ENCODE measurements at places on chromosomes 12 and 14.

DNA sequence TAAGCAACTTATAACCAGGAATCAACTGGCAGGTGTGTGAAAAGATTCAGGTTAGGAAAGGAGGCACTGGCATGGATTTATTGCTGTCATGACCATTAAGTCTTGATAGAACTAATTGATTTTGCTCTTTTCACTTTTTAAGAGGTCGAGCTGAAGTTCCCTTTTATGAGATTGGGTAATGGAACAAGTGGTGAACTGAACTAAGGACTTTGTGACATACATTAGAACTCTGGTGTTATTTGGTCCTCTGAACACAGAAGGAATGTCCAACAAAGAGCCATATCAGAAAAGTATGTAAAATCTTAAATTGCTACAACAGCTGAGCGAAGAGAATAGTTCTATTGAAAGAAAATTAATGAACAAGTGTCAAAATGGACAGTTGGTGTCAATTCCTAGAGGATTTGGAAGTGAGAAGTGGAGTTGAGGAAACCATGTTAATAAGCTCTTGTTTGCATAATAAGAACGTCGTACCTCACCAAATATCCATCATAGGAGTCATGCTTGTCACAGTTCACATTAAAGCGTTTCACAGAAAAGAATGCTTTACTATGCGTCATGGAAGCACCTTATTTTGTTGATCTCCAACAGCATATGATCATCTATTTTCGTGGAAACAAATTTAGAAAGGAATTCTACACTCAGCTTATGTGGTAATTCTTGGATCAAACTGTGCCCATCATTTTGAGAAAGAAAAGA lies 8.4 kb upstream of the MYF6 start:
- no peak for DNase-seq

- no peak for DNase-seq
These were observed 631.1 kb upstream of the TMEM132C start for GRCh38 chr12:127635838-127636237.

DNA sequence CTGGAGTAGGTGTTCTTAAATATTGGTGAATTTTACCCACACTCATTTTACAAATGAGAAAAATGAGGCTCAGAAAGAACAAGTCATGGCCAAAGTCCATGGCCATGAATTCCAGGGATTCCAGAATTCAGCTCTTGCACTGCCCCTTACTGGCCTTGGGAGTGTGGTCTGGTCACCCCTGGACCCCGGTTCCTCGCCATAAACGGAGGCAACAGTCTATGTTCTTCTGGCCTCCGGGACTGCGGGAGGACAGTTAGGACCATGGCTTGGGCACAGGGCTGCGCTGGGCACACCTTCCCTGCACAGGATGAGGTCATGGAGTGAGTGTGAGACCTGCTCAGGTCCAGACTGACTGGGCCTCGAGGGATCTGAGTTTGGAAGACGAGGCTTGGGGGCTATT lies 6.9 kb downstream of the CCDC197 start:
- no peak for DNase-seq

- DNase-seq: no peak
These were observed 240.2 kb downstream of the PAX9 start for GRCh38 chr14:36901861-36902260.

DNA sequence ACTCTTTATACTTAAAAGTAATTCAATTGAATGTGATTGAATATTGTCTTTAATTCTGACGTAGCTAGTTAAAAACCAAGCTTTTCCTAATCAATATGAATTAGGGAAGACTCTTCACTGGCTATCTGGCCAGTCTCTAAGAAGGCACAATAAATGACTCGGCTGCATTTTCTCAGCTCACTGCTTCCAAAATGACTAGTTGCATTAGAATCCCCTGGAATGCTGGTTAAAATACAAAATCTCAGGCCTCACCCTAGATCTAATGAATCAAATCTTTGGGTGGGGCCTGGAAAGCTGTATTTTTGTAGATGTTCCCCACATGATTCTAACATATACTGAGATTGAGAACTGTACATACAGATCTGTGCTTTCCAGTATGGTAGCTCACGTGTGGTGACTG lies 242.1 kb downstream of the CHST11 start:
- no peak for DNase-seq

DNA sequence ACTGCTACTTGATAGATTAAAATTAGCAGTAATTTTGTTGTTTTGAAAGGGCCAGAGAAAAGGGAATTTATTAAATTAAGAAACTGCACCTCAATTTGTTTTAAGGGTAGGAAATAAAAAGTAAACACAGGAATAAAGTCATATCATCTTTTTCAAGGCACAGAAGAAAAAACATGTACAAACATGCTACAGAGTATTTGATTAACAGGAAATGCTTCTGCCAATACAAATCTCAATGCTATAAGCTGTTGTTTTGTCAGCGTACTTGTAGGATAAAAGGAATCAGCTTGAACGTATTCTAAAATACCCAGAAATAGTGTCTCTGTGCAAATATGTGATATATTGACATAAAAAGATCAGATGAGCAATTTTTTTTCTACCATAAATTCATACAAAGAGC lies 474.0 kb upstream of the MGAT4C start:
- DNase-seq: no peak

- DNase-seq: no peak
These were observed 798.0 kb upstream of the MGAT4C start for GRCh38 chr12:87054226-87054625.

- peak; percentile 67 for DNase-seq
These were observed at the start of gene HIP1R for GRCh38 chr12:122834921-122835749. Gene HIP1R, plus strand, starts transcription at chr12:122835457. Its CDS starts 94 bp downstream, at chr12:122835551.

DNA sequence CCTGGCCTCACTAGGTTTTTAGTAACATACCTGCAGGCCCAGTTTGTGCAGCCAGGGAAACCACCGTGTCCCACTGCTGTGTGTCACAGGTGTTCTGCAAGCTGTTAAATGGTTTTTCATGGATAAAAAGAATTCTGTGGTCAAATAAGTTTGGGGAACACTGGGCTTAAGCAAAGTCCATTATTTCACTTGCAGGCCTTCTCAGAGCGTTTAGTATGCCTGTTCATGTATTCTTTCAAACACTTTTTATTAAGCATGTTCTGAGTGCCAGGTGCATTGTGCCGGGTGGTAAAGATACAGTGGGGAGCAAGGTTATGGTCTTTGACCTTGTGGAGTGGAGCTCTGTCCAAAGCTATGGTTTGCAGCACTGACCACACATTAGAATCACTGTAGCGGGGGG lies 7.4 kb downstream of the RNFT2 start:
- DNase-seq: no peak

- DNase-seq: no peak
These were observed 69.0 kb downstream of the ZFP36L1 start for GRCh38 chr14:68723808-68724268.

GRCh38 chr12:52798671-52799504 lies 3.0 kb upstream of the KRT3 start:
- no peak for DNase-seq

- DNase-seq: no peak
These were observed 1.4 kb upstream of the CCDC88C start for GRCh38 chr14:91419044-91419397.

DNA sequence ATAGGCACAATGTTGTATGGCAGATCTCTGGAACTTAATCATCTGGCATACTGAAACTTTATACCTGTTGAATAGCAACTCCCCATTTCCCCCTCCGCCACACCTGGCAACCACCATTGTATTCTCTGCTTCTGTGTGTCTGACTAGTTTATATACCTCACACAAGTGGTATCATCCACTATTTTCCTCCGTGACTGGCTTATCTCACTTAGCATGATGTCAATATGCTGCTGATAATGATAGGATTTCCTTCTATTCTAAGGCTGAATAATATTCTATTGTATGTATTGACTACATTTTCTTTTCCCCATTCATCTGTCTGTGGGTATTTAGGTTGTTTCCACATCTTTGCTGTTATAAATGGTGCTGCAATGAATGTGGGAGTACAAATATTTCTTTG lies 21.5 kb downstream of the BRMS1L start:
- no peak for DNase-seq

- no peak for DNase-seq
These were observed at the start of gene PDZRN4 for GRCh38 chr12:41188058-41188840. Gene PDZRN4, plus strand, starts transcription at chr12:41188320.

DNA sequence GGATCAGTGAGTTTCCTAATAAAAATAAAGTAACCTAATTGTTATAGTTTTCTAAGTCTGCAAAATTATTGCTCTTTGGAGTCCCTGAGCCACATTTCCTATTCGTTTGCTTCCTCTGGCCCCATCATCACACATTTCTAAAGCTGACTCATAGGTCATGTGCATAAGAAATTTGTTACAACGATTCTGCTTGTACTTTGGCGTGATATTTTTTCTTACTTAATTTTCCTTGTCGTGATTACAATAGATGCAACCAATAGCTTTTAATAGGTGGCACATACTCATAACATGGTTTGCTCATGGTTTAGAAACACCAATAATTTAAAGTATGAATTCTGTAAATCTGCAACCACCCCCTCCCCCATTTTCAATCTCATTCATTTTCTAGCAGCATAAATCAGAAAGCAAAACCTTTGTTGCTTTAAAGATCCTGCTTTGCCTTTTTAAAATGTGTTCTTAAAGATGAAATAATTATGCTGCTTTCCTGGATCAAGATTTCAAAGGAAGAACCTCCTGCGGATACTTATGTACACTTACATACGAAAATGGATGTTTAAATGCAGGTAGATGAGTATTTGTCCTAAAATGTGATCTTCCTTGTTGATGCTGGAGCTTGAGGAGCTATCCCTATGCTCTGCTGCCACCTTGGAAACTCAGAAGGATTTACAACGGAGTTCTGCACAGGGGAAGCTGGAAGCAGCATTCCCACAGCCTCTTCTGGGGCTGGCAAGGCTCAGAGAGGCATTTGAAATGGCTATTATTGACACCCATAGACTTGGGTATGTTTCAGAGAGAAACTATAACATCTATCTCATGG lies 1.7 kb upstream of the FLRT2 start:
- DNase-seq: no peak

- no peak for DNase-seq
These were observed 125.0 kb upstream of the HMGA2 start for GRCh38 chr12:65699251-65699650.

DNA sequence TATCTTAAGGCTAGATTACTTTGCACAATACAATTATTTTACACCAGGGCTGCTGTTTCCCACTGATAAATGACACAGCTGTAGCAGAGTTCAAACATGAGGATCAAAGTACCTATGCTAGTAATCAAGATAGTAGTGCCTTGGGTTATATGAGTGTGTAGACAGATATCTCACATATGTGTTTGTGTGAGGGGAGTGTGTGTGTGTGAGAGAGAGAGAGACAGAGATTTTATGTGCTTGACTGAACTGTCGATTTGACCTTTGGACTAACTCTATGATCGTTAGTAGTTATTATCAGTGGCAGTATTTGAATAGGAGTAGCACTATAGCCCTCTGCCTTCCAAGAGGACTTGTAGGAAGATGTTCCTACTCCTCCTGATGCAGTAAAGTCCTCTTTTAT lies 15.5 kb downstream of the PLEKHA5 start:
- DNase-seq: no peak

GRCh38 chr12:122980183-122981035 lies at the start of gene ARL6IP4:
Gene ARL6IP4, plus strand, starts transcription at chr12:122980681. Its CDS starts 459 bp downstream, at chr12:122981140.
- peak; percentile 72 for DNase-seq

DNA sequence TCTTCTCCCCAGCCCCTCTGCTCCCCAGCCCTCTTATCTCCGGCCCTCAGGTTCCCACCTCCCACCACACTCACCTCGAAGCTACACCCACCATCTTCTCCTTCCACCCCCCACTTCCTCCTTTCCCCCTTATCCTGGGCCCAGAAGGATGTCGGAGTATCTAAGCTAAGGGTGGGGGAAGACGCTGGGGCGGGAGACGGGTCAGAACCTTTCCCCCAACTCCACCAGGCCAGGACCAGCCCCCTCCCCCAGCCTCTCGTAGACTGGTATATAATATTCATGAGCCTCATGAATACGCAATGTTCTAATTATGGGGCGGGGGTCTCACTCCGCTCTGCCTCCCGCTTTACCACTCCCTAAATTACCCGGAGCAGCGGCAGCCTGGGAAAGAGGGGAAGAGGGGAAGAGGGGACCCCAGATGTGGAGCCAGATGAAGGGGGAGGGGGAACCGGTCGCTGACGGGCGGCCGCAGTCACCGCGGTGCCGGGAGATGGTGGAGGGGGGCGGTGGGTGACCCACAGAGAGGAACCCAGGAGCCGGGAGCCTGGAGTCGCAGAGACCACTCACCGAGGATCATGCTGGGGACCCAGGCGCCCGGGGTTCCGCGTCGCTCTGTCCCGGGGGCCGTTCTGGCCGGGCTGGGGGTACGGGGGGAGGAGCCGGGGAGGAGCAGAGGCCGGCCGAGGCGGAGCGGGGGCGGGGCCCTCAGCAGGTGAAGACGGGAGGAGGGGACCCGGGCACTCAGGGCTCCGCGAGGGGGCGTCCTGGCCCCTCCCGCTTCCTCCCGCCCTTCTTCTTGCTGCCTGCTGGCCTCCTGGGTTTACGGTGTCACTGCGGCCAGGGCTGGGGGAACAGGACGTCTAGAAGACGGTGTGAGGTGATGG lies 6.4 kb upstream of the ZNF385A start:
- peak; percentile 70 for DNase-seq

DNA sequence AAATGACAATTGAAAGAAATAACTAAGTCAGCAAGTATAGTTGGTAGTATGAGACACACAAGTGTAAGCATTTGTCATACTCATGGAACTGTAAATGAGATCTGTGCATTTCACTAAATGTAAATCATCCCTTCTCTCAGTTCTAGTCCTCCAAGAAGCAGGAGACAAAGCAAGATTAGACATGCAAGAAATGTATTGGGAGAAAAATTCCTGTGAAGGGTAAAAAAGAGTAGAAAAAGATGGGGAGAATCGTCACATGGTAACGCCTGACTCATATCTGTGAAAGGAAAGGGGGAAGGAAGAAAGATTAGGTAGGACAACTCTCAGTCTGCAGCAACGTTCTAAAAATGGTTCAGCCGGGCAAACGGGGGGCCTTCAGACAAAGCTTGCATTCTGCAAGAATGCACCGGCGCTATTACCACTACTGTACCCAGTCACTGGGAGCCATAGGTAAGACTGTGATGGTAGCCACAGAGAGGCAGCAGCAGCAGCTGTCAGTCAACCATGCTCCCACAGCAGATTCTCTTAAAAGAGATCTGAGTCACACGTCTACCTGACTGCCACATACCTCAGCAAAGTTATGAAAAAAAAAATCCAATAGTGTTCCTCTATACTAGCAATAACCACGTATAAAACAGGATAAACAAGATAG lies 18.0 kb upstream of the RFX4 start:
- DNase-seq: no peak

GRCh38 chr14:33714527-33715226 lies 236.2 kb downstream of the EGLN3 start:
- DNase-seq: no peak

- no peak for DNase-seq
These were observed 462.5 kb downstream of the AEBP2 start for GRCh38 chr12:19901841-19902240.

- DNase-seq: no peak
These were observed 46.3 kb downstream of the NTF3 start for GRCh38 chr12:5478081-5478706.

GRCh38 chr14:76833011-76833410 lies 6.8 kb downstream of the LRRC74A start:
- DNase-seq: no peak

GRCh38 chr14:64117671-64118402 lies 176.3 kb downstream of the ESR2 start:
- no peak for DNase-seq

GRCh38 chr14:65943916-65944410 lies 531.4 kb downstream of the FUT8 start:
- DNase-seq: no peak

- DNase-seq: no peak
These were observed 102.2 kb downstream of the KIF26A start for GRCh38 chr14:104240434-104241157.
